AML-193 (cell line): ENCODE measurements at places on chromosomes 11 and 22.

GRCh38 chr22:22521631-22522030 is 1.6 kb upstream of the ZNF280A start:
- no peak for DNase-seq

- DNase-seq: peak; percentile 61
Observed at GRCh38 chr11:123694551-123694950, 40.1 kb upstream of the SCN3B start.

DNA sequence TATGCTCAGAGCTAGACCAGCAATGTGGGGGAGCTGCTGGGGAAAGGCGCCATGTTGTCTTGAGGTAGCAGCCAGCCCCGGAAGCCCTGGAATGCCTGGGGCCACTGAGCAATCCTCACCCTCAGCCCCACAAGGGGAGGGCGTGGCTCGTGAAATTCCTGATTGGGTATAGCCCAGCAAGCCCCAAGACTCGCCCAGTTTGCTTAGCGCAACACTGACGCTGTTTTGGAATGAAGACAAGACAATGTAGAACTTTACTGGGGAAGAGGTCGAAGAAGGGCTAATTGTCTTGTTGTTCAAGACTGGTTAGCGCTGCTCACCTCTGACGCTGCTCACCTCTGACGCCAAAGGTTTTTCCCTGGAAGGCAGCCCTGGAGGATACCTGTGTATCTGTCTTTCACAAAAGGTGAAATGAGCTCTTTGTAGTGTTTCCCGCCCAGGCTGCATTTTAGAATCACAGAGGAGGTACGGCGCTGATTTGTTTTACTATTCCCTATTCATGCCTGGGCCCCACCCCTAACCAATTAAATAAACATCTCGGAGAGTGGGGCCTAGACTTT is 47.6 kb downstream of the ST3GAL4 start:
- no peak for DNase-seq

DNA sequence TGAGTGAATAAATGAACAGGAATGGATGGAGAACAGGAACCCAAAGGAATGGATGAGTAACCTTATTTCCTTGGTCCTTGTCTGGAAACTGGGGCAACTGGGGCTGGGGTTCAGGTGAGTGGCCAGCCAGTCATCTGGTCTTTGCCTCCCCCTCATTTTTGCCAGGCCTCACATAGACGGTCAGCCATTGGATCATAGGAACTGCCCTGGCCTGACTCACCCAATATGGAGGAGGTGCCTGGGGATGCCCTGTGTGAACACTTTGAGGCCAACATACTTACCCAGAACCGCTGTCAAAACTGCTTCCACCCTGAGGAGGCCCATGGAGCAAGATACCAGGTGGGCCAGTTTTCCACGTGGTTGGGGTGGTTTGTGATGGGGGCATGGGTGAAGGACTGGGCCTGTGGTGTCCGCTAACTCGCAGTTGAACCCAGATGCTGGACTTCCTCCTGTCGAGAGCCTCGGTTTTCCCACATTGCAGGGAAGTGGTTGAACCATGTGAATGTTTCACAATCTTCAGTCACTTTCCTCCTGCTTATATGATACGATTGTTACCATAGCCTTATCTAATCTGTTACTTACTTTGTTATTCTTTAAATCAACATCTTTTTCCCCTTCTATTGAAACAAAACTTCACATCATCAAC is 4.4 kb downstream of the TRIOBP start:
- peak; percentile 76 for DNase-seq

- DNase-seq: no peak
Observed at GRCh38 chr22:17412232-17412631, 43.0 kb downstream of the CECR2 start.

GRCh38 chr11:96256215-96257011 is 86.6 kb downstream of the MAML2 start:
- peak; percentile 47 for DNase-seq

GRCh38 chr11:62555464-62556107 is 9.0 kb upstream of the AHNAK start:
- peak; percentile 90 for DNase-seq

- DNase-seq: no peak
Observed at GRCh38 chr11:32136657-32137056, 45.8 kb downstream of the RCN1 start.

- no peak for DNase-seq
Observed at GRCh38 chr11:94563176-94563847, 3.9 kb upstream of the PIWIL4 start.

GRCh38 chr11:118703563-118704106 is 24.2 kb upstream of the TREH start:
- DNase-seq: peak; percentile 22

DNA sequence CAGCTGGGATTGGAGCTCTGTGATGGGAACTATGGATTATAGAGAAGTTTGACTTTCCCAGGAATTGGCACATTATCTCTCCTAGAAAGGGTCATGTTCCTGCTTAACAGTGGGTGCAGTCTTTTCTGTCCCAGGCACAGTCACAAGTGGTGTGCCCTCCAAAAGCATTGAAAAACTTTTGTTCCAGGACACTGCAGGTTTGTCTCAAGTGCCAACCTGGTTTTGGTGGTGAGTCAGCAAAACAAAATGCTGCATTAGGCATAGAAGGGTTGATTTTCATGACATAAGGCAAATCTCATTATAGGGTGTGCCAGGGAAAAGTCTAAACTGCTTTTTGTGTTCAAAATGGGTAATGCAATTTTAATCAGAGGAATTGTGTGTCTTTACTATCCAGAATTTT is 4.9 kb downstream of the HTATIP2 start:
- DNase-seq: no peak
